ENCODE measurements at places on chromosomes 12 and 14.

GRCh38 chr12:90987101-90987500 is 17.7 kb downstream of the EPYC start:
- DNase-seq, result no peak

- DNase-seq, result no peak
Observed at GRCh38 chr14:29716150-29716549, 211.5 kb downstream of the PRKD1 start.

- no peak for DNase-seq
Observed at GRCh38 chr12:72832024-72832423, 559.9 kb downstream of the TRHDE start.

- DNase-seq, result no peak
Observed at GRCh38 chr14:98408024-98408555, 863.9 kb downstream of the BCL11B start.

DNA sequence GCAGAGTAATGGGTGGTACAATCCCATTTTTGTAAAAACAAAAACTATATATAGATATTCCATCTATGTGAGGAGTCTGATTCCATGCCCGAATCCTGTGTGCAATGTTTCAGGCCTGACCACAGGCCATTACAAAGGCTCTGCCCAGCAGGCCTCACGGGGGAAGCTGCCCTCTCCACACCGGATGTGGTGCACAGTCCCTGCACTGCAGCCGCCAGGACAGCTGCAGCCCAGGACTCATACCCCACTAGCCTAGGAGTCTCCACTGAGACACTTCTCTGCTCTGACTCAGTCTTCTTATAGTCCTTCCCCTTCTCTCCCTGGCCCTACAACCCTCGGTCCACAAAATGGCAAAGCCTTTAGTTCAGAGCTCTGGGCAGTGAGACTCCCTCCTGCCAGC is 190.4 kb downstream of the PPM1H start:
- peak; percentile 81 for DNase-seq

Data from suppressor macrophage treated with lipopolysaccharide for 1 hour (primary cell).